EL (cell line): ENCODE measurements at places on chromosomes 4 and X.
A peak's percentile ranks its signal among the peaks of the same experiment; 100 is the strongest.

DNA sequence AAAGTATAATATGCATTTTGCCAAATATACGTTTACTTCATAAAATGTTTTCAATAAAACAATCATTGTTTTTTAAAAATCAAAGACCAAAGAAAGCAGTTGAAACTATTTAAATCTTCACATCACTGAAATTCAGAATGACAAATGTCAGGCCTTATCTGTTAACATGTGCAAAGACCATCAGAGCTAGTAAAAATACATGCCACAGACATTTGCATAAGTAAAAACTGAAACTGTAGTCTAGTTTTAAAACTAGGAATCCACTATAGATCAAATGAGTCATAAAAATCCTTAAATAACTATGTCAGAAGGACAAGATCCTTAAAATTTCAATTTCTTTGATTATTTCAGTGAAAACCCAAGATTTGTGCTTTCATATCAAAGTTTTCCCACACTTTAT is 24.8 kb downstream of the KLHL15 start:
- DNase-seq, result no peak

- no peak for DNase-seq
Measured at GRCh38 chr4:182804131-182804530, 113.1 kb downstream of the DCTD start.

GRCh38 chr4:83317671-83318070 is 17.0 kb downstream of the HPSE start:
- DNase-seq, result no peak

GRCh38 chrX:54178100-54178940 is 4.7 kb downstream of the FAM120C start:
- peak; percentile 71 for DNase-seq

GRCh38 chrX:65697915-65698796 is 30.7 kb downstream of the MSN start:
- DNase-seq, result peak; percentile 37

DNA sequence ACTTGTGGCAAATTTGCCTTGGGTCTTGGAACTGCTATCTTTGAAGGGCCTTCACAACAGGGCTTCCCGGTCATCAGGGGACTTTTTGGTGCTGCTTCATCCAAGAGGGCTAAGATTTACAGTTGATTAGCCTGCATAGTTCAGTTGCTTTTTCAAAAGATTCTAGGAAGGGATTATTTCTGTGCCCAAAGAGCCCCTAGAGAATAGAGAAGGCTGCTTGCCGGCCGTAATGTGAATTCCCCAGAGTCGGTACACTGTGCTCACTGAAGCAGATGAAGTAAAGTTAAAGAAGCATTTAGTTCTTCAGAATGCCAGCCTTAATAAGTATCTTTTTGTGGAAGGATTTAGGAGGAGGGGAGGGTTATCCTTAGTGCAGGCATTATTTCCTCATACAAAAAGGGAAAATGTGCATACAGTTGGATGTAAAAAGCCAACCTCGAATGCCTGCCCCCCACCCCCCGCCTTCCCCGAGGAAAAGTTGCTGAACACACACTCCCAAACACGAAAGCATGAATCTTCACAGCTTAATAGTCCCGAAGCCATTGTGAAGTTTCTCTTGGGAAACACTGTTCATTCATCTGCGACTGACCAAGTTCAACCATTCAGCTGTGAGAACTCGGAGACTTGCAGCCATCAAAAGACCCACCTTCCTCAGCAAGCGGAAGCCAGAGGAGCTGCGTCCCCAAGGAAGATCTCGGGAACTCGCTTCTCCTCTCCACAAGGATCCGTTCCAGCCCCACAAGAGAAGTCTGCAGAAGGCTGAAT is 47.6 kb downstream of the ANOS1 start:
- no peak for DNase-seq

DNA sequence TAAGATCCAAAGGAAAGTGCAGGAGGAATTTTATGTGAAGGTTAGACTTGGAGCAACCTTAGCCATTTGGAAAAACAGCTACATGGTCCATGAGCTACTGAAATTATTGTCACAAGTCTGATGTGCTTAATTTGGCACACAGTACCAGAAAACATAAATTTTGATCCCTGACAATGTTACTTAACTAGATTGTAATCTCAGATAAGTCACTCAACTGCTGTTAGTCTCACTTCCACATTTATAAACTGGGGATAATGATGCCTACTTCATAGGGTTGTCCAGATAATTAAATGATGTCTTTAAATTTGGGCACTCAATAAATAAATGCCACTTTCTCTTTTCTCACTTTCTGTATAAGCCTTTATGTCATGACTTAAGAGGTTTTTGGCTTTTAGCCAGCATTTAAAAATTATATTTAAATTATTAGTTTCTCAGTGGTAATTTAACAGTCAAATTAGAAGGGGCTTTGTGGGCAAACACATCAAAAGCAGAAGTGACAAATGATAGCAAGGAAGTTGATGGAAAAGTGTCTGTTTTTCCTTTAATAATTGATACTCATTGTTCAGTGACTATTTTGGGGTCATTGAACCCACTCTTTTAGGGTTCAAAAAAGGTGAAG is 58.3 kb downstream of the PAQR3 start:
- DNase-seq, result no peak

DNA sequence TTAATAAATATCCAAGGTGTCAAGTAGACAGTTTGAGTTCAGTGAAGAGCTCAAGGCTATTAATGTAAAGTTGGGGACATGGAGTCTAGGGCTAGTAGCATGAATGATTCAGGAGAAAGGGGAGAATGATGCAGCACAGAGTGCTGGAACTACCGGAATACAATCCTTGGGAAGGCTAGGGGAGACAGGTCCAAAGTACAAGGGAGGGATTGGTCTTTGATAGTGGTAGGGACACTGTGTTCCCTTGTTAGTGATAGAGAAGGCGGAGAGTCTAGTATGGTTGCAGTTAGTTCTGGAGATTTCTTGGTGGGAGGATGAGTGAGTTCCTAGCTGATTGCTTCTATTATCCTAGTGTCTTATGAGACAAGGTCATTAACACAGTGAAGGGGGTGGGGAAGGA is 8.7 kb downstream of the GCNA start:
- DNase-seq, result no peak

DNA sequence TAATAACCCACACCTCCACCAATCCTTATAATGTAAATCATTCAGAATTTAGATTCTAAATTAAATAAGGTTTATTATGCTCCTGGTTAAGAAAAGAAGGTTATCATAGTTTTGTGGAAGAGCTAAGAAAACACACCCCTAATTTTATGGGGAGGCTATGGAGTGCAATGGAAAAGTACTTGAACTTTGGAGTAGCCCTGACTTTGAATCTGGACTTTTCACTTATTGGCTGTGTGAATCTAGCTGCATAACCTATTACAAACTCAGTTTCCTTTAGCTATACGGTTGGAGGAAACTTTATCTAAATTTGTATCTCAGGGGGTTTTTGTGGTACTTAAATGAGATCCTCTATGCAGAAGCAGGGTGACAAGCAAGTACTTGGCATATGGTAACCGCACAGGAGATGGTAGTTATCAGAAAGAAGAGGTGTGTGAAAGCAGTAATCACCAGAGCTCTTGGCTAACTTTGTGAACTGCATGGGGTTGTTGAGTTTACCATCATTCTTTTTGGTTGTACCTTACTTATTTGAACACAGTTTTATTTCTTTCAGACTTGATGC is 143.1 kb downstream of the SHROOM3 start:
- DNase-seq, result no peak

GRCh38 chr4:4990857-4991540 is 28.3 kb downstream of the CYTL1 start:
- DNase-seq, result peak; percentile 98

- DNase-seq, result no peak
Measured at GRCh38 chr4:152117520-152117919, 356.7 kb upstream of the GATB start.

DNA sequence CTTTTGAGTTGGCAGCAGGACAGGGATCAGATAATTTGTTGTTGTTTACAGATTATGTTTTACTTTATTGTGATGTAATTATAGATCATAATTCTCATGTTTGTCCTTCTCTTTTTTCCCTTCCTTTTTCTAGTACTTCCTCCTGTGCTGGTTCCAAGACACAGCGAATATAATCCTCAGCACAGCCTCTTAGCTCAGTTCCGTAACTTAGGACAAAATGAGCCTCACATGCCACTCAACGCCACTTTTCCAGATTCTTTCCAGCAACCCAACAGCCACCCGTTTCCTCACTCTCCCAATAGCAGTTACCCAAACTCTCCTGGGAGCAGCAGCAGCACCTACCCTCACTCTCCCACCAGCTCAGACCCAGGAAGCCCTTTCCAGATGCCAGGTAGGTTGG is 58.0 kb downstream of the SMAD1 start:
- no peak for DNase-seq

DNA sequence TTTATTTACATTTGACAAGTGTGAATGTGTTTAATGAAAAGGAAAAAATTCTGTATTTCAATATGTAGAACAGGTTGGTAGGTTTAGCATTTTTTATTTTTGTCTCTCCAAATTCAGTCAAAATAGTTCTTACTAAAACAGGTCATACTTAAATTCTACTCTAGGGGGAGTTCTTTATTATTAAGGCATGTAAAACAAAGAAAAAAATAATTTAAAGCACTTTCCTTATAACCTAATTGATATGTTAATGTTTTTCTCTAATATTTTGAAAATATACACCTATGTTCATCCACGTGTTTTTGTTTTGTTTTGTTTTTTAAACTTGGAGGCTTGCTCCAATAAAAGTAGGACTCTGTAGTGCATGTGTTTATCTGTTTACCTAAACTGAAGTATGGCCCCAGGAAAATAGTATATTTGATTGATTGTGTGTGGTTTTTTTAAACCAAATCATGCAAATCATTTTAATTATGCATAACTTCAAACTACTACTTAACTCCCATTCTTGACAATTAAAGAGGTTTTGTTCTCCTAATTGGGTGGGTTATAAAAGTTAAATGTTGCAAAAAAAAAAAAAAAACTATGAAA is 562.7 kb downstream of the RPA4 start:
- no peak for DNase-seq

GRCh38 chr4:13928214-13928613 is 300.7 kb upstream of the BOD1L1 start:
- no peak for DNase-seq

DNA sequence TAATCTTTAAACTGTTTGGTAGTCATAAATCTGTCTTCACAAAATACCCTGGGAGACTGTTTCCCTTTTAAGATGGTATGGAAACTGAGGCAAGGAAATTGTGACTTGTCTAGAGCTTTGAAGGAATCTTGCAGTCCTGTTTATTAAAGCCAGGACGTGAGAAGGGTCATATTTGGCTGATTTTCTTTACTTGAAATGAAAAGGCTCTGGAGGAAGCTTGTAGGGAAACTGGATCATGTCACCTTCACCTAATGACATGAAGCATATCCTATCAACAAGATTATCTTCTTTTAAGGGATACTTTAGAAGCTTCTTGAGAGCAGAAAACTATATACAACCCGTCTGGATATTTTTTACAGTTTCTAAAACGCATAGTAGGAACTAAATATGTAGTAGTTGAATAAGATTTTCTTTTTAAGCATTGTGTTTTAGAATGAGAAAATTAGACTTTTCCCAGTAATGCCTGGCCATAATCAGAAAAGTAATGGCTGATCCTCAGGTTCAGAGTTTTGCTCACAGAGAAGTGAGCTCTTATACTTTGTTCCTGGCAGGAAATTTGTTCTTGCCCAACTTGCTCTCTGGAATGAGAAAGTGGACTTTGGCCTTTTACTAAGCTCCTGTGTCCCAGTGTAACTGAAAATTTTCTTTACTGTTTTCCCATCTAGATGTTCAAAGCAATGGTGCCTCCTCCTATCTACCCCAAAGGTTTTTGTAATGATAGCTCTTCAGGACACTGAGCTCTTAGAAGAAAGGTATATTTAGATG is 136.8 kb upstream of the AFF2 start:
- DNase-seq, result no peak

- no peak for DNase-seq
Measured at GRCh38 chrX:23805389-23805788, 22.4 kb downstream of the SAT1 start.

- no peak for DNase-seq
Measured at GRCh38 chrX:83511208-83511607, 3.1 kb downstream of the POU3F4 start.

GRCh38 chrX:23202326-23202725 is 132.3 kb upstream of the PTCHD1 start:
- DNase-seq, result no peak

GRCh38 chr4:182642831-182643230 is 274.4 kb downstream of the DCTD start:
- peak; percentile 35 for DNase-seq
